ENCODE measurements at places on chromosomes 1 and 21. TPM values are rescaled to one million over a fixed set of nuclear protein-coding genes. Genes with fewer than 3 reads are reported as not detected.

RGS16 gene
- 3.0 TPM for total RNA-seq

S100A9 gene
- total RNA-seq = 42.0 TPM

TAS1R1 gene
- total RNA-seq = not detected

MYCL gene
- total RNA-seq = 15.2 TPM

GPR157 gene
- total RNA-seq = 6.4 TPM

CD1B gene
- not detected for total RNA-seq

CFAP141 gene
- not detected for total RNA-seq

TEDDM1 gene
- not detected for total RNA-seq

BMP8B gene
- total RNA-seq = 1.2 TPM

SLC44A5 gene
- 5.2 TPM for total RNA-seq

NCMAP gene
- not detected for total RNA-seq

RBM15 gene
- 39.3 TPM for total RNA-seq

USP1 gene
- 26.7 TPM for total RNA-seq

FBXO42 gene
- total RNA-seq = 25.4 TPM

HSPA6 gene
- 0.82 TPM for total RNA-seq

OR6K3 gene
- not detected for total RNA-seq

FLG2 gene
- not detected for total RNA-seq

GPR37L1 gene
- not detected for total RNA-seq

DMRTA2 gene
- total RNA-seq = not detected

DLGAP3 gene
- total RNA-seq = 0.14 TPM

TMEM35B gene
- 35.8 TPM for total RNA-seq

TRPM2 gene
- total RNA-seq = 2.9 TPM

PTGFRN gene
- 98.9 TPM for total RNA-seq

CNIH3 gene
- 0.68 TPM for total RNA-seq

AADACL3 gene
- total RNA-seq = not detected

FTCD gene
- total RNA-seq = not detected

ATF3 gene
- total RNA-seq = 28.4 TPM

NR0B2 gene
- not detected for total RNA-seq

TMEM269 gene
- not detected for total RNA-seq

RUNX3 gene
- 4.8 TPM for total RNA-seq

CD1D gene
- 11.2 TPM for total RNA-seq

GPR89B gene
- 18.6 TPM for total RNA-seq

AMPD1 gene
- 1.9 TPM for total RNA-seq

SYT11 gene
- 3.4 TPM for total RNA-seq

A3GALT2 gene
- total RNA-seq = not detected

EPHX1 gene
- 56.9 TPM for total RNA-seq

RYR2 gene
- total RNA-seq = 1.2 TPM

PRAMEF4 gene
- not detected for total RNA-seq

GIPC2 gene
- 15.7 TPM for total RNA-seq

SPRR2E gene
- not detected for total RNA-seq

EPHB2 gene
- 3.0 TPM for total RNA-seq

LRRC53 gene
- not detected for total RNA-seq

ZNF683 gene
- not detected for total RNA-seq

CLDN19 gene
- not detected for total RNA-seq

TRNAU1AP gene
- total RNA-seq = 25.4 TPM

ANKRD35 gene
- not detected for total RNA-seq

AMY1B gene
- total RNA-seq = not detected

RAB7B gene
- total RNA-seq = not detected

SPATA46 gene
- not detected for total RNA-seq

FAM110D gene
- total RNA-seq = 4.2 TPM

GBP7 gene
- not detected for total RNA-seq

OR10Z1 gene
- not detected for total RNA-seq

BRDT gene
- not detected for total RNA-seq
